ENCODE measurements at places on chromosomes 2 and 18.

DNA sequence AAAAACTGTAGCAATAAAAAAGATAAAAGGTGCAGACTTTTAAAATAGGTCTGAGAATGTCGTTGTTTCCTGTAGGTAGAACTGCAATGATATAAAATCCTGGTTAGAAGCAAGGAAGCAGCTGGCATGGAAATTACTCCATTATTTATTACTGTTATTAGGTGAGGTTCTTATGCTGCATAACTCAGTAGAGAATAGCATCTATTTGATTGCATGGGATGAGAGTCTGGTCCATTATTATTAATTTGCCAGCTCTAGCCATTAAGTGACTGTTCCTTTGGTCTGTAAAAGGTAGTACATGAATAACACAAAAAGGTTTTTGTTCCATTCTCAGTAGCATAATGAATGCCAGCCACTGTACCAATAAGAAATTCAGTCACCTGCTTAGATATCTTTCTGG is 358.6 kb downstream of the RBM43 start:
- no peak for DNase-seq

DNA sequence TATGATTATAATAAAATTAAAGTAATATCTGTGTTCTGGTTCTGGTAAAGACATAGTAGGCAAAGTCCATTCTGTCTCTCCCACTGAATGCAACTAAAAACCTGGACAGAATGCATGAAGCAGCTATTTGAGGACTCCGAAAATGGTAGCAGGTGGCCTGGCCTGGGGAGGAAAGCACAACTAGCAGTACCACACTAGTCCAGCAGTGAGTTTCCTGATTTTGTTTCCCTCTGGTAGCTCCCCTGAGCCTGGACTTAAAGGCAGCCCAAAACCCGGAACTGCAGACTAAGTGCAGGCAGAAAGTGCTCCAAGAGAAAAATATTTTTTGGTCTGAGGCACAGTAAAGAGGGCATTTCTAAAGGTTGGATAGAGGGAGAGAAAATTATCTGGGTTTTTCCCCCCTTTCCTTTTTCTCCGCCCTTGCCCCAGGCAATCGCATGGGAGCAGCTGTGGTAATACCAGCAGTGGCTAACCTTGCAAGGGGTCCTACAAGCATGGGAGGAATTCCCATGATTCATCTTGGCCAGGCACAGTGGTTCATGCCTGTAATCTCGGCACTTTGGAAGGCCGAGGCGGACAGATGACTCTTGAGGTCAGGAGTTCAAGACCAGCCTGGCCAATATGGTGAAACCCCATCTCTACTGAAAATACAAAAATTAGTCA is 32.3 kb downstream of the ASXL2 start:
- DNase-seq: no peak

DNA sequence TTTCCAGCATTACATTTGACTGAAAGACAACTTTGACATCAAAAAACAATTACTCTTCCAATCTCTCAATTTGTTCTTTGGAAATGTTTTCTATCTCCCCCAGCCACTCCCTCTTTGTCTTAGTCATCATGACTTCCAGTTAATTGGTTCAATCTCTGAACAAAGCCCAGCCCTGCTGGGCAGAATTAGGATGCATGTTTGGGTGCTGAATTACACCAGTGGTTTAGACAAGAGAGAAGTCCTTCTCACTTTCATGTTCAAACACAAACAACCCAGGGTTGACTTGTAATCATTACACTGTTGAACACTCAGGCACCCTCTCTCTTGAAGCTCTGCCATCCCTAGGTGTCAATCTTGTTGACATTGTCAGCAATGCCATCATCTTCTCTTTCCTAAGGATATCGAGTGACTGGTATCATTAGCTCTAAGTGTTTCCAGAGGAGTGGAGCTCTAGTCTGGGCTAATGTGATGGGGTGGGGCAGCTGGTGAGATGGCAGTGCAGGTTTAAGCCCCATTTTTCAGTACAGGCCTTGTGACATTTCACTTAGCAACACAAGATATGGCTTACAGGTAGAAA is 90.8 kb upstream of the MEIS1 start:
- no peak for DNase-seq

DNA sequence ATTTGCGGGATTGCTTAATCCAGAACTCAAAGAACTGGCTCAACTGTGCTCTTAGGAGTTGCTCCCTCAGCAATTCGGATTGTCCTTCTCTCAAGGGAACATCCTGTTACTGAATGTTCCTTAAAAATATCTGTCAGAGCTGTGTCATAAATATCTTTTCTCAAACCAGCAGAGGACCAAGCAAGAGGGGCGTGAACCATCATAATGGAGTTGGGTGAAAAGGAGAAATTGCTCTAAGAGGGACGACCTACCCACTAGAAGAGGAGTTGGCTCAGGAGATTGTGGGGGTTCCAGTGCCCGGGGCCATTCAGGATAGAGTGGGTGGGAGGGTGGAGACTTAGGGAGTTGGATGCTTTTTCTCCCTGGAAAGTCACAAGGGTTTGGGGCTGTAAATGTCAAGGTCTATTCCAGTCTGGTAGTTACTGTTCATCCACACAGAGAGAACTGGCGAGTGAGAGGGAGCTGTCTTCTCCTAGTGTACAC is 59.5 kb downstream of the MERTK start:
- DNase-seq: no peak

- DNase-seq: no peak
Observed at GRCh38 chr2:239160226-239161143, 240.3 kb downstream of the HDAC4 start.

- no peak for DNase-seq
Observed at GRCh38 chr18:28890791-28891190, 713.9 kb upstream of the CDH2 start.

DNA sequence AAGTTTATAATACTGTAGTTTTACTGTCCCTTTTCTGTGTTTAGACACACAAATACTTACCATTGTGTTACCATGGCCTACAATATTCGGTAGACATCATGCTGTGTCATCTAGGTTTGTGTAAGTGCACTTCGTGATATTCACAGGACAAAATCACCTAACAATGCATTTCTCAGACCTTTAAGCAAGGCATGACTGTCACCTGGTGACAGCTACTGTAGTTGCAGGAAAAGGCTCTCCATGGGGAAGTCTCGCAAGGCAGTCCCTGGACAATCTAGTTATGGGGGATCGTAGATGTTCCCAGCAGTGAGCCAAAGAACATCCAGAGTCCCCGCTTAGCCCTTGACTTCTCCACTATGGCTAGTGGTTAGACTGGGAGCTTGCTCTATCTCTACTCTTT is 73.1 kb downstream of the EIF2AK3 start:
- DNase-seq: no peak

- peak; percentile 75 for DNase-seq
Observed at GRCh38 chr2:111975053-111975552, 76.7 kb downstream of the MERTK start.

GRCh38 chr18:24530630-24531111 is 70.2 kb downstream of the HRH4 start:
- DNase-seq: no peak

DNA sequence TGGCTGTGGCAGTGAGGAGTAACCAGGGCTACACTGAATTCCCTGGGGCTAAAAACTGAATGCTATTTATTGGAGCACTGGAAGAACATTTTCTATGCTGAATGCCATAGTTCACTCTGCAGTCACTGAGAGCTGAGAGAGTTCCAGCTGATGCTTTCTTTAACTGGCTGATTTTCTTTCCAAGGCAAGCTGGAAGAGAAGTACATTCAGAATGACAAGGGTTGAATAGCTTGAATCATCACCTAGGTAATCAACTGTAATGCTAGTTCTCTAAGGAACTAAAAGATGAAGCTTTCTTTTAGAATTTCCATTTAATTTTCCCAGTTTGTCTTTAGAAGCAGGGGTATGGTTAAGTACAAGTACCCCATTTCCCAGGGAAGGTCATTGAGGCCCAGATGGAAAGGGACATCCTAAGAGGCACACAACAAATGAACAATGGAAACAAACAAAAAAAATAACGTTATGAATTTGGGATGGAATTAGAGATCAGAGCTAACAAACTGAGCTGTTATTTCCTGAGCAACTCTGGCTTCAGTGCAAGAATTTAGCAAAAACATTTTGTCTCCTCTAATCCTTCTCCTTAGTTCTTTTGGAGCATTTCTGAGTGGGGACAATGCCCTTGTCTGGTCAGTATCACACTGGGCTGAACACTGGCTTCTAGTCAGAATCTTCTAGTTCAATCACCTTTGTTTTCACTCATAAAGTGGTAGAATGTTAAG is 132.8 kb upstream of the REG3A start:
- DNase-seq: no peak

- no peak for DNase-seq
Observed at GRCh38 chr2:205169464-205169863, 512.8 kb upstream of the NRP2 start.

GRCh38 chr2:167215595-167215994 is 327.3 kb downstream of the XIRP2 start:
- DNase-seq: no peak

- peak; percentile 30 for DNase-seq
Observed at GRCh38 chr2:200705305-200706041, 106.2 kb upstream of the BZW1 start.

DNA sequence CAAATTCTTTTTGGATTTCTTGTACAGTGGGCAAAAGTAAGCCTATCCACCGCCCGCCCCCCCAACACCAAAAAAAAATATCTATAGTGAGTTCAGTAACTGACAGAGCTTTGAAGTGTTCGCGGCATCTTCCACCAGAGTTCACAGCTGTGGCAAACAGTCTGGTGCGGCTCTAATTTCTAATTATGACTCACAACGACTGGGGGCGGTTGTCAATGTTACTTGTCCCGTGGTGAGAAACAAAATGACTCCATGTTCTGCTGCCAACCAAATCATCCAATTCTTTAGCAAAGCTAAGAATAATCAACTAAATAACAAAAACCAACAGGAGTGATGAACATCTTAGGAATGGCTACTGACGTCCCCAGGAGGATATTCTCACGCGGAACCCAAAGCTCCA is 392.5 kb upstream of the SALL3 start:
- DNase-seq: no peak

GRCh38 chr18:74819433-74820059 is 221.9 kb downstream of the ZNF407 start:
- DNase-seq: peak; percentile 19

DNA sequence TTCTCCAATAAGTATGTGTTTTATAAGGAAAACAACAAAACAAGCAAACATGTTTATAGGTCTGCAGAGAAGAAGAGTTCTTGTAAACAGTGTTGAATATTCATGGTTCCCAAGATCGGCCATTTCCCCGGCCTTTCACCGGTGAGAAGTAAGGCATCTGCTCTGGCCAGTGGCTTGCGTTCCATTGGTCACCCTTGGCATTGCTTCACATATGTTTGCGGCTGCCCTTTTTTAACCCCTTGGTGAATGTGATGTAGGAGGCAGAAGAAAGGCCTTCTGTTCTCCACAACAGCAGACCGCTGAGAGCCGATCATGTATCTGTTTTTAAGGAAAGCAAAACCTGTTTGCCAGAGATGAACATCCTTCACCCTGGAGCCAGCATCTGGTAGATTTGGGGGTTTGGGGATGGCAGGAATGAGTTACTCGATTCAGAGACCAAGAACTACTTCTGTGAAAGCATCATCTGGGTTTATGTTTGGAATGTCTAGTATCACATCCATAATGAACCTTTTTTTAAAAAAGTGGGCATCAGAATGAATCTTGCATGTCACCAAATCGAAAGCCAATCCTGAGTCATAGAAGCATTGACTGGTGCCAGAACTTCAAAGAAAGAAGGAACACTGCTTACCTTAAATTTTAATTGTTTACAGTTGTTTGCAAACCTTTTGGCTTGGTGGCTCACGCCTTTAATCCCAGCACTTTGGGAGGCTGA is 112.3 kb downstream of the AGAP1 start:
- no peak for DNase-seq

DNA sequence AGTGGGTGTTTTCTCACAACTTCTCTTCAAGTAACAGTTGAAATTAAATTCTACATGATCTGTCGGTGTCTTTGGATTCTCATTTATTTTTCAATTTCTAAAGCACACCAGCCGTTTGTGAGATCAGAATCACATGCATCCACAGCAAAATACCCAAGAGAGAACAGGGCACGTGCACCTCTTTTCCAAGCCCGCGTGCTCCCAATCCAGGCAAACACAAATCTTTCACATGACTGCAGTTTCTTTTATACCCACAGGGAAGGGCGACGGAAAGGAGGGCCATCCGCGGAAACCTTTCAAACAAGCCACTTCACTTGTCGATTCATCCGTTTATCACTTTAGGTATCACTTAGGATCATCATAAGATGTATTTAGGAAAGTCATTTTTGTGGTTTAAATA is 13.0 kb upstream of the DAPL1 start:
- no peak for DNase-seq

DNA sequence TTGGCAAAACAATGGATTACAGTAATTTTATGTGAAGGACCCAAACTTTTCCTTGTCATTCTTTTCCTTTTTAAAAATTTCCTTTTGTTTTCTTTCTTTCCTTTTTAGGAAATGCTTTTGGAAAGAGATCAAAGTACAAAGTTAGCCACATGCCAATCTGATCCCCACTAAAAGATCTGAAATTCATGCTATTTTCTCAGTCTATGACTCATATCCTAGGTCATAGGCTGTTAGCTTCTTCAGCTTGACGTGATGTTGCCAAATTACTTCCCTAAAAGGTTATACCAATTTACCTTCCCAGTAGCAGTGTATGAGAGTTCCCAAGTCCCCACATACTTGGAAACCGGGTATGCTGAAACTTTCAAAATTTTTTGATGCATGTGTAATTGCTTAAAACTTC is 355.3 kb downstream of the INSIG2 start:
- peak; percentile 50 for DNase-seq

DNA sequence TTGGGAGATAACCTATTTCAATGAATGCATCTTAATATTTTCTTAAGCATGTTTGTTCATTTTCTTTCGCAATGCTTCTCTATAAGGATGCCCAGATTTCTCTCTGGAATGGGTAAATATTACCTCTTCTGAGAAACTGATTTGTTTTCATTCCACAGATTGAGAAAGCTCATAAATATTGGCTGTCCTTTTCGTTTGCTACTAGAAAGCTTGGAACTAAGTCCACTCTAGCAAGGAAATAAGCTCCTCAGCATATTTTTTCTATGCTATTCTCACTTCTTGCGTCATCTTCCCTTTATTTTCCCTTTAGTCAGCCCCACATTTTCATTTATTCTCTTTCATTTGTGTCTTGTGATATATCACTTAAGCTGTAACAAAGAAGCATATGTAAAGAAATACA is 76.3 kb downstream of the ANTXR1 start:
- no peak for DNase-seq

GRCh38 chr18:21745231-21745630 is 4.6 kb downstream of the MIB1 start:
- DNase-seq: no peak

DNA sequence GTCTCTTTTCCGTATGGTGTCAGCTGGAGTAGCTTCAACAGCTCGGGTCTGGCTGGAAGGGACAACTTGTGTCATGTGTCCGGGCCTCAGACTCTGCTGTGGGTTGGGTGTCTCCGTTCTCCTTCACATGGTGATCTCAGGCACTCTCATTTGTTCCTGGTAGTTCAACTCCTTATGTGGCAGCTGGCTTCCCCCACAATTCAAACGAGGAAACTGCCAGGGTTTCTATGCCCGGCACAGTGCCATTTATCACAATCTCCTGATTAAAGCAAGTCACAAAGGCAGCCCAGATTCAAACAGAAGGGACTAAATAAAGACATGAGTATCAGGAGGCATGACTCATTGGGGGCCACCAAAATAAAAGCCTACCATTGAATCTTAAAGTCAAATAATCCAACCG is 22.7 kb downstream of the MRO start:
- no peak for DNase-seq

GRCh38 chr2:54446122-54446521 is 10.0 kb upstream of the SPTBN1 start:
- no peak for DNase-seq

GRCh38 chr2:234705108-234705507 is 208.2 kb upstream of the ARL4C start:
- no peak for DNase-seq

- no peak for DNase-seq
Observed at GRCh38 chr18:63999871-64000270, 30.0 kb downstream of the SERPINB8 start.
